ENCODE measurements at places on chromosomes 6 and 20.

- no peak for DNase-seq
Measured at GRCh38 chr6:29941916-29942274, 437 bp upstream of the HLA-A start.

DNA sequence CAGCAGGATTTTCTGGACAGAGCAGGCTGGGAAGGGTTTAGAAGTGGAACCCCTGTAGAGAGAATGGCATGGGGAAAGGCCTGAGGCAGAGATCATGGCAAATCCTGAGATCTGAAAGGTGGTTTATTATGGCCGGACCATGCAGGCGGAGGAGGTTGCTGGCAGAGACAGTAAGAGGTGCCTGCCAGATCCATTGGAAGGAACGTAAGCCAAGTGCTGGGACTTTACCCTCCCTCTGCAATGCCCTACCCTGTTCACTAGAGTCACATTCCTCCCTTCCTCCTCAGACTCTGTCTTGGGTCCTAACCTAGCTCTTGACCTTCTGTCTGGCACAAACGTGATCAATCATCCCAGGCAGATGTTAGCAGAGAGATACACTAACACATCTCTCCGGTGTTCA is 66.4 kb upstream of the SLC22A23 start:
- DNase-seq = no peak

DNA sequence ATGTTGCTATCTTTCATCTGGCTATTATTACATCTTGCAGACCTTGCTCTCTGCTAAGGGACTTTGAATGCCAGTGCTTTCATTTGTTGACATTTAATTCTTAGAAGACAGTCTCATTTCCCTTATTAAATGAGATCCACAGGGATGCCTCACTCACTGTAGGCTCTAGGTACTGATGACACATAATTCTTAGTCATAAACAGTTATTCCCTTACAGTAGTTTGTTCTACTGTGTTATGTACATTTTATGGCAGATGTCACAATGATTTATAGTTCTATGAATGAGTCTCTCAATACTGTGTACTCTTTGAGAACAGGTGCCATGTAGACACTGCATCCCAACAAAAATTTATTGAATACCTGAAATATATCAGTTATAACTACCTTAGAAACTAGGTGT is 70.3 kb downstream of the FAM83B start:
- DNase-seq = no peak

- no peak for DNase-seq
Measured at GRCh38 chr6:158083455-158084325, 84.4 kb downstream of the SERAC1 start.

DNA sequence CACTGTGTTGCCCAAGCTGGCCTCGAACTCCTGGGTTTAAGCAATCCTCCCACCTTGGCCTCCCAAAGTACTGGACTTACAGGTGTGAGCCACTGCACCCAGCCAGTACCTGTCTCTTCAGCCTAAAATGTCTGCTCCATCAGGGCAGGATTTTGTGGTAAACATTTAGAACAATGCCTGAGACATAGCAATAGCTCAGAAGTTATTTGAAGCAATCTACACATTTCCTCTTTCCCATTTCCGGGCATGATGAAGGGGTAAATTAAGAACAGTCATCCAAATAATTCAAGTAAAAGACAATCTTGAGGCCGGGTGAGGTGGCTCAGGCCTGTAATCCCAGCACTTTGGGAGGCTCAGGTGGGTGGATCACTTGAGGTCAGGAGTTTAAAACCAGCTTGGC is 69.0 kb upstream of the ZNF217 start:
- DNase-seq = no peak

Measured in glutamatergic neuron (in vitro differentiated cells).